COR-L47 (cell line): ENCODE measurements at places on chromosomes 5 and 9.

DNA sequence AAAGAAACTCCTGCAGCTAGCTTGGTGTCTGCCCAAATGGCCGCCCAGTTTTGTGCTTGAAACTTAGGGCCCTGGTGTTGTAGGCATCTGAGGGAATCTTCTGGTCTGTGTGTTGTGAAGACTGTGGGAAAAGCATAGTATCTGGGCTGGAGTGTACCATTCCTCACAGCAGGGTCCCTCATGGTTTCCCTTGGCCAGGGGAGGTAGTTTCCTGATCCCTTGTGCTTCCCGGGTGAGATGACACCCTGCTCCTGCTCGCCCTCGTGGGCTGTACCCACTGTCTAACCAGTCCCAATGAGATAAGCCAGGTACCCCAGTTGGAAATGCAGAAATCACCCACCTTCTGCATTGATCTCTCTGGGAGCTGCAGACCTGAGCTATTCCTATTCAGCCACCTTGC, 182.8 kb downstream of the GDNF start:
- no peak for DNase-seq

DNA sequence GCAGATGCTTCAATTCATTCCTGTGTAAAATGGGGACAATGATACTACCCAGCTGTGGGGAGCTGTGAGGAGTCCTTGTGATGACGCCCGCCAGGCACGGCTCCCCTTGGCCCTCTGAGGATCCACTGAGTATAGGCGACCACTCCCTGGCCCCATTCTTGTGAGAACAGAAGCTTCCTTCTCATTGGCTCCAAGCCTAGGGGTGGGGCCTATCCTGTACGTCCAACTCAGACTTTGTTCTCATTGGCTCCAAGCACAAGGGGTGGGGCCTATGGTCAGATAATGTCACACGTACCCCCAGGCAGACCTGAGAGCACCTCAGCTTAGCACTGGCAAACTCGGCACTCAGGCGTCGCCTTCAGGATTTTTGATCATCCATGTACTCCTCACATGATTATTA, 232.9 kb upstream of the MVB12B start:
- DNase-seq: no peak

DNA sequence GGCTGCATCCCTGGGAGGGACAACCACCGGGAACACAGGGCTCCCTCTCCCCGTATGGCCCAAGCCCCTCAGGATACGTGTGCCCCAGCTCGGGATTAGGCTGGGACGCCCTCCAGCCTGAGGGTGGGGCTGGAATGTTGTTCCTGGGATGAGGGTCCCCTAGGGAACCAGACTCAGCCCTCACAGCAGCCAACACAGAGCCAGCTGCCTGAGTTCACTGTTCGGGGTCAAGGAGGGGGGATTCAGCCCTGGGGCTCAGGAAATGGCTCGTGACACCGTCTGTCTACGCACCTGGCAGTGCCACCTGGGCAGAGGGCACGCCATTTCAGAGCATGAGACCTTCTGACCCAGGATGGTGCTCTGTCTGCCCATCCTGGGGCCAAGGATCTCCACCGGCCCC, 8.9 kb downstream of the RNF44 start:
- no peak for DNase-seq

GRCh38 chr9:107228496-107229039, 54.5 kb upstream of the RAD23B start:
- peak; percentile 96 for DNase-seq

DNA sequence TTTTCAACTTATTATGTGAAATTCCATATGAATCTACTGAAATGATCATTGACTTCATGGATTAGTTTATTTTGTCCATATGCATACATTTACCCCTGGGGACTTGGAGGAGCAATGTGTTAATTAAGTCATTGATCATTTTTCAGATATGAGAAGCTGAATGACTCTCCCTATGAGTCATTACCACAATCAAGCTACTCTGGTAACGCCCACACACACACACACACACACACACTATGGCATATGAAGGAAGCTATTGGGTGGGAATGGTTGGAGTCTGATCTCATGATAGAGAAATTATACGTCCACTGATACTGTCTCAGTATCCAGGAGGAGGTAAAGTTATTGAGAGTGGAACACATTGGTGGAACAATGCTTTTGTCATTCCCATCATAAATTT, 528.9 kb downstream of the AGTPBP1 start:
- DNase-seq: no peak

- no peak for DNase-seq
These were observed 2.0 kb upstream of the CDC14B start for GRCh38 chr9:96621618-96622017.

DNA sequence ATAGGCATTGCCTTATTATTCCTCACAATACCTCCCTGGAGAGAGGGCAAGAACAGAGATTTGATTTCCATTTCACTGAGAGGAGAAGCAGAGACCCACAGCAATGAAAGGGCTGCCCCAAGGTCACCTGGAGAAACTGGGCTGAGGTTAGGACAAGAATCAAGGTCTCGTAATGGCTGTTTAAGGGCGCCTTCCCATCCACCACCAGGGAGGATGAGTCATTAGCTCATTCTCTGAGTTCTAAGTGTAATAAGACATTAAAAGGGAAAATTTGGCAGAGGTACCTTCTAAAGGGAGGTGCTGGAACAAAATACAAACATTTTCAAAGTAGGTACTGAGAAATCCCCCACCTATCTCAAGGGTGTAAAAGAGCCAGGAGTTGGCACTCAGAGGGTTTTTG, 52.6 kb upstream of the TCERG1 start:
- DNase-seq: no peak
